Renal cortical epithelial cell (primary cell): ENCODE measurements at places on chromosomes 7 and 10. TPM values are rescaled to one million over a fixed set of nuclear protein-coding genes. Genes with fewer than 3 reads are reported as not detected.

TAS2R3 gene
- total RNA-seq: 2.3 TPM in 1 of 2 replicates, not detected in the other

GNAT3 gene
- not detected in 2 replicates for total RNA-seq

LHFPL3 gene
- not detected in 2 replicates for total RNA-seq

TEX47 gene
- total RNA-seq: not detected in 2 replicates

C7orf25 gene
- total RNA-seq: 6.4 and 13.5 TPM in 2 replicates

DMTF1 gene
- 23.8 and 95.5 TPM in 2 replicates for total RNA-seq

SLC13A1 gene
- not detected in 2 replicates for total RNA-seq

TMEM270 gene
- total RNA-seq: not detected in 2 replicates

VWDE gene
- 1.6 and 3.0 TPM in 2 replicates for total RNA-seq

ARMC3 gene
- 1.1 and 1.4 TPM in 2 replicates for total RNA-seq

PLEKHS1 gene
- under 0.01 and 0.45 TPM in 2 replicates for total RNA-seq

FGFR2 gene
- 4.7 and 50.3 TPM in 2 replicates for total RNA-seq

TAS2R4 gene
- 1.8 TPM in 1 of 2 replicates, not detected in the other for total RNA-seq

ASB13 gene
- 12.7 and 16.6 TPM in 2 replicates for total RNA-seq

IKZF5 gene
- total RNA-seq: 3.3 and 5.3 TPM in 2 replicates

ARHGEF35 gene
- 22.4 and 25.0 TPM in 2 replicates for total RNA-seq

HPSE2 gene
- not detected in 2 replicates for total RNA-seq

ACBD5 gene
- total RNA-seq: 44.8 and 61.4 TPM in 2 replicates

UPK3B gene
- 0.15 TPM in 1 of 2 replicates, not detected in the other for total RNA-seq
